ENCODE measurements at places on chromosomes 12 and 14.

DNA sequence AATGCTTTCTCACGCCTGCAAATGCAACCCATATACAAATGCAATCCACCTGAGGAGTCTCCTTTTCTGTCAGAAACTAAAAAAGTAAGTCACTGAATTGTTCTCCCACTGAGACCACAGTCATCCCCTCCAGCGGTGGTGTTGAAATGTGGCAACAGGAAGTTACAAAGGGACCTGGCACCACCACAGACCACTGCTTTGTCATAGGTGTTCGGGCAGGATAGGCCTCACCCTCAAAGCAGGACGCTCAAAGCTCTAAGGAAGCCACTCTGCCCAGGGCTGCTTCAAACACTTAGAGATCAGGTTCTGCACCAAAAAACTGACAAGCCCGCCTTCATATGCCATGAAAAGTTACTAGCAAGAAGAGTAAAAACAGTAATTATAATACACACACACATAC lies 11.3 kb downstream of the PHLDA1 start:
- no peak for DNase-seq

- DNase-seq, result no peak
These were observed 12.5 kb downstream of the EGLN3 start for GRCh38 chr14:33938131-33938949.

DNA sequence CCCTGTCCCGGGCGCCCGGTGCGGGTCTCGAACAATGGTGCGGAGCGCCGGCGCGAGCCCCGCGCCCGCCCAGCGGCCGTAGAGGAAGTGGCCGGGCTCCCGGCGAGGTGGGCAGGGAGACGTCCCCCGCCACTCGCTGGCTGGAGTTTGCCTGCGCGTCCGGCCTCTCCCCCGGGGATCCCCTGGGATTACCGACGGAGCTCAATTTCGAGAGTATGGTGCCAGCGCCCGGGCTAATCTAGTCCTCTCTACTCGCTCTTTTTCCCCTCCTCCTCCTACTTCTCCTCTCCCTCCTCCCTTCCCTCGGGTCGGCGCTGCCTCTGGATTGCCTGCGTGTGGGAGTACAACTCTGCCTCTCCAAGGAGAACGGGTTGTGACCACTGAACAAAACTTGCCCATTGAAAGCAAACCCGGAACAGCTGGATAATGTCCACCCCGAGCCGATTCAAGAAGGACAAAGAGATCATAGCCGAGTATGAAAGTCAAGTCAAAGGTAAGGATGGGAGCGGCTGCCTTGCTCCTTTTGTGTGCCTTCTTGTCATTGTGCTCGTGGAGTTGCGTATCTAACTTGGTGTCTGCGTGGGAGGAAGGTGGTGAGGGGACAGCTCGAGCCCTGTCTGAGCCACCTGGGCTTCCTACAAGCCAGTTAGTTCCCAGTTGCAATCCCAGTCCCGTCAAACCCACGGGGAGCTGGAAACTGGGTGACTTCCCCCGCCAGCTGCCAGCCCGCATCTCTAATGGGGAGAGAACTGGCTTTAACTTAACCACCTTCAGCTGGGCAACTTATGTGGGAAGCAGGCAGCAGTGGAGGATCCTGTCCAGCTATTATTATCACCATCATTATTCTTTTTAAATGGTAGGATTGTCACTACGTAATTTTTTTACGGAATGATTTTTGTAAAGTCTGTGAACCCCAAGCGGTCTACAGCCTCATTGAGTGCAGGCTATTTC lies at the start of gene SRGAP1:
Gene SRGAP1 (plus strand): TSS at position 310 of the 951 bp plus-strand sequence. CDS start 117 bp downstream, at position 427.
- no peak for DNase-seq

- DNase-seq, result no peak
These were observed at the start of gene DENND5B for GRCh38 chr12:31590642-31591379. Gene DENND5B, minus strand, starts transcription at chr12:31591136. Its CDS starts 304 bp downstream, at chr12:31590832.

GRCh38 chr12:106582249-106582591 lies 584 bp upstream of the RFX4 start:
- DNase-seq, result no peak

DNA sequence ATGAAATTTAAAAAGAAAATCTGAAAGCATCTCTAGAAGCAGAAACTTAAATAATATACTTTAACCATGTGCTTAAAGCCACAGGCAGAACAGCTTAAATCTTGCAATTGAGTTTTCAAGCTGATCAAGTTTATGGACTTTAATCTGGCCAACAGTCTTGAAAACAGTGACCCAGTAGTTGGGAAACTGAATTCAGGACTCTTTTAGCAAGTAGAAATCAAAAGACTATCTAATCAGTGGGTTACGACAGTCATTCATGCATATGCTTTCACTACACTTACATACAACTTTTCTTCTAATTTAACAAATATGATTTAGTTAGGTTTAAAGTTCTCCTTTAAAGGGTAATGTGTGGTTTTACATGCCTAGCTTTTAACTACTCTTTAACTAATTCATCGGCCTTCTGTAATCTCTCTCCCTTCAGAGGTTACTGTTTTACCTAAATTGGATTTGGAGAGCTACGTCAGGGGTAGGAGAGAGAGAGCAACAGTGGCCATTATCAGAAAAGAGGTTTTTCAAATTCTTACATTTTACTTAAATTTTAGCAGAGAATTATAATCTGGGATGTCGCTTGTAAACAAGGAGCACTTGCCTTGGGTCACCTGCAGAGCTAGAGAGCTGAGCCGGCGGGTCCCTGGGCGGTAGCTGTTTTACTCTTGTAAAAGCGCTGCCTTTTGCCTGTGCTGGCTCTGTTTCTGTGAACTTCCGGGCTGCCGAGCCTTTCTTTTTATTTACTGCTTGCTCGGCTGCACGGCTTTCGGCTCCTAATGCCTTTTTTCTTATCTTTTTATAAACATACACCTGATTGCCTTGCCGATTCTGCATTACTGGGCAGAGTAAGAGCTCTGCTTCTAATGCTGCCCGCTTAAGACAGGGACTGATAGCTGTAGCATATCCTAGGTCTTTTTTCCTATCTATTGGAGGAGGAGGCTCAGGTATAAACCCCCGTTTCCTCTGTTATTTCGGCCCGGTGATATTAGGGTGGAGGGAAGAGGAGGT lies 17.4 kb upstream of the LYZ start:
- no peak for DNase-seq

GRCh38 chr12:31006416-31007152 lies 67.1 kb upstream of the DDX11 start:
- DNase-seq, result no peak

- DNase-seq, result no peak
These were observed 716.0 kb downstream of the LRFN5 start for GRCh38 chr14:42322531-42323284.

DNA sequence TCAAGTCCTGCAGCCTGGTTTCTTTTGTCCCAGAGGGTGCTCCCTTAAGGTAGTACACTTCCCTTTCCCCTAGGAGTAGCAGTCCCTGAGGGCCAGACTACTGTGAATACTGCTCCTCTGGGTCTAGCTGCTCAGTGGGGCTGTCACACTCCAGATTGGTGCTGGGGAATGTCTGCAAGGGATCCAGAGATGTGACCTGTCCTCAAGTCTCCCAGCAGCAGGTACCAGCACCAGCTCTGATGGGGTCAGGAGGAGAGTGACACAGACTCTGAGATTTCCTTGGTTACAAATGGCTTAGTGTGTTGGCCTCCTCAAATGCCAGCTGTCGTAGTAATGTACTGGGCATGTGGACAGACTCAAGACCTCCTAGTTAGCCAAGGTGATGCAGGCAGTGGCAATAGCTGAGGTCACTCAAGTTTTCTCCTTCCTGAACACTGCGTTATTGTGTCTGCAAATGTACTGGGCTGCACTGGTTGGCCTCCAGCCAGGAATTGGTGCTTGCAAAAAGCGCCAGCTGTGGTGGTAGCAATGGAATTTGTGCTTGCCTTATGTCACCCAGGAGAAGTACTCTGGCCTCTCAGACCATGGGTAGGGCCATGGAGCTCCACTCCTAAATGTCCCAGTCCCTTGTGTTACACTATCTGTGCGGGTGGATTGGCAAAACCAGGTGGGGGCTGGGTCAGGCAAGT lies 36.4 kb upstream of the AEBP2 start:
- peak; percentile 82 for DNase-seq

DNA sequence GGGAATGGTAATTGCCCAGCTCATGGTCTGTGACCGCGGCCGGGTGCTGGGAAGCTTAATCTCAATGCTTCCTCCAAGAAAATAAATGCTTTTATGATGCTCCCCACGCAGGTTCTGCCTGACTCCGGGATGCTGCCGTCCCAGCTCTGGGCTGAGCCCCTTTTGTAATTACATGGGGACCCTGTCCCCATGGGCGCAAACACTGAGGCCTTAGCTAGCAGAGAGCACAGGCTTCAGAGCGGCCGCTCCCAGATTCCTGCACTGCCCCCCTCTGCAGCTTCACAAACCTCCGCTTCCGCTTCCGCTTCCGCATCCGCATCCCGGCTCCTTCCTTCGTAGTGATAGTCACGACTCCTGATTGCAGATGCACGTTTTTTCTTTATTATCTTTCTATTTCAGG lies 129.5 kb downstream of the KIF26A start:
- DNase-seq, result no peak

DNA sequence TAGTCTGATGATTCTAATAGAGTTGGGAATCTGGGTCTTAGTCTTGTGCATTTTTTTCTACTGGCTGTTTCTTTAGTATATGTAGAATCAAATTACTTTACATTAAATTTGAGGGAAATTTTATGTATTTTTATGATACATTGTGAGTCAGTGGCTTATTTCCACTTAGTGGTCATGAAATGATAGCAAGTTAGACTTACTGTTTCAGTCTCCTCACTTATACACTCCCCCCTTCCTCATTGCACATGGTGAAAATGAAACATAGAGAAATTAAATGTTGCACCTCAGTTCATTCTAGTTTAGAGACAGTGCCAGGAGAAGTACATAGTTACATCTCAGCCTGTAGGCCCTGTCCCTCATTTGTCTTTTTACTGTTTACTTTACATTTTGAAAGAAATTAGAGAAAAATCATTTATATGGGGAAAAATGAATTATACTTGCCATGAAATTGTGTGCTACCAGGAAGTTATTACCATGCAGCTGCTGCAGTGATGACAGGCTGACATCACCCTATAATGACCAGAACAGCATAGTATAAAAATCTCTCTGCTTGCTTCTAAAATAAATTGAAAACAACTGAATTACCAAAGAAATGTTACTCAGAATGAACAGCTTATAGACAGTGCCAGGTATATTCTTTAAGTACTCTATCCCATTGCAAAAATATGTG lies 113.2 kb downstream of the TRMT5 start:
- DNase-seq, result no peak

GRCh38 chr14:34436960-34437728 lies 24.9 kb downstream of the SPTSSA start:
- no peak for DNase-seq

- DNase-seq, result peak; percentile 45
These were observed 480.9 kb upstream of the TMEM132C start for GRCh38 chr12:127785986-127786590.

GRCh38 chr12:52691841-52692150 lies 11.5 kb downstream of the KRT77 start:
- no peak for DNase-seq

- no peak for DNase-seq
These were observed 15.5 kb downstream of the TPCN1 start for GRCh38 chr12:113236539-113237399.

DNA sequence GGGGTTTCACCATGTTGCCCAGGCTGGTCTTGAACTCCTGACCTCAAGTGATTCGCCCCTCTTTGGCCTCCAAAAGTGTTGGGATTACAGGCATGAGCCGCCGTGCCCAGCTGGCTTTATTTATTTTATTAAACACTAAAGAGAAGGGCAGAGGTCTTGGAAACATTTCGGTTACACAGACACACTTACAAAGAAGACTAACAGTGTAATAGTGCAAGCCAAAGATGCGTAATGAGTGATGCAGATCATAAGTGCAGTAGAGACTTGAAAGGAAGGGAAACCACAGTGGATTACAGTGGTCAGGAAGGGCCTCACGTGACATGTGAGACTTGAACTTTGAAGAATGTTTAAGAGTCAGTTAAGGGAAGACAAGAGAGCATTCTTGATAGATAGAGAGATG lies 33.9 kb upstream of the CDK17 start:
- peak; percentile 63 for DNase-seq

DNA sequence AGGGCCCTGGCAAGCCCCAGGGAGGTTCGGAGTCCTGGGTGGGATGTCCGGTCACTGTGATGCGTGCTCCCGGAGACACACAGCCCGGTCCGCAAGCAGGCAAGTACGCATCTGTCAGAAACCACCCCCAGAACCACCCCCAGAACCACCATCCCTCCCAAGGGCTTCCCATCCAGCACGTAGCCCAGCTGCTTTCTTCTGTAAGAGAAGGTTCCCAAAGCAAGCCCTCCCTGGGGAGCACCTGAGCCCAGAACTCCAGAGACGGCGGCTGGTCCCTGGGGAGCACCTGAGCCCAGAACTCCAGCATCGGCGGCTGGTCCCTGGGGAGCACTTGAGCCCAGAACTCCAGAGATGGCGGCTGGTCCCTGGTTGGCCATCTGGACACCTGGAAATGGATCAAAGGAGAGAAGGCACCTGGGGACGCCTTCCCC lies 2.6 kb upstream of the FBRSL1 start:
- DNase-seq, result no peak

DNA sequence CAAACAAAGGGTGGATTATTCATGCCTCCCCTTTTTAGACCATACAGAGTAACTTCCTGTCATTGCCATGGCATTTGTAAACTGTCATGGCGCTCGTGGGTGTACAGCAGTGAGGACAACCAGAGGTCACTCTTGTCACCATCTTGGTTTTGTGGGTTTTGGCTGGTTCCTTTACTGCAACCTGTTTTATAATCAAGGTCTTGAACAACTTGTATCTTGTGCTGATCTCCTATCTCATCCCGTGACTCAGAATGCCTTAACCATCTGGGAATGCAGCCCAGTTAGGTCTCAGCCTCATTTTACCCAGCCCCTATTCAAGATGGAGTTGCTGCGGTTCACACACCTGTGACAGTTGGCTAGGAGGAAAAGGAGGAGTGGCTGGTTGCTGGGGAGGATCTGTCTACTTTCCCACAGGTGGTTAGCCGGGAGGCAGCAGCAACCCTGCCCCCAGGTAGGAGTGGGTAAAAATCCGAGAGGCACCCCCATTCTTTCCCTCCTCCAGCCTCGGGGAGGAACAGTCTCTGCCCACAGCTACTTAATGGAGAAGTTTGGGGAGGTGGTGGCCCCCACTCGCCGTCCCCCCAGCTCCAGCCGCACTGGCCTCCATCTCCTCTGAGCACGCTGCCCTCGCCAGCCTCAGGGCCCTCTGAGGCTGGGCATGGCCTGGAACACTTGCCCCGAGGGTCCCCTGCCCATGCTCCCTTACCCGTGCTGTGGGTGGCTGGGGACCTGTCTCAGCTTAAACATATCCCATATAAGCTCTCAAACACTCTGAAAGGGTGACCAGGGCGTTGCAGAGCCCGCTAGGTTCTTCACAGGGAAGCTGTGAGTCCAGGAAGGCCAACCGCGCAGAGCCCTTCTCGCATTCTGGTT lies 41.7 kb downstream of the SMIM41 start:
- DNase-seq, result no peak

GRCh38 chr12:71299541-71300376 lies 139.8 kb upstream of the LGR5 start:
- peak; percentile 88 for DNase-seq

DNA sequence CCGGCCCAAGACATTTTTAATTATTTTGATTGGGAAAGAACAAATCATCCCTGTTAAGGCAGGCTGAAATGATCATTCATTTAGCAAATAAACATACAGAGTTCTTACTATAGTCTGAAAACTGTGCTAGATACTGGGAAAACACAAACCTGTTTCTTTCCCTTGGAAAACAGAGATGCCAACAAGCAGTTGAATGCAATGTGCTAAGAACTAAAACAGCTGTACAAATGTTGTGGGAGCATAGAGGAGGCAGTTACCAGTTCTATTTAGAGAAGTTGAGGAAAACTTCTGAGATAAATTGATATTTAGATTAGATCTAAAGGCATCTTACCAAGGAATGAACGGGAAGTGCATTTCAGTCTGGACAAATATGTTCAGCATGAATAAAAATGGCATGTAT lies 3.2 kb upstream of the NECAP1 start:
- no peak for DNase-seq

GRCh38 chr14:104892531-104893434 lies 27.7 kb downstream of the CEP170B start:
- no peak for DNase-seq
